ENCODE measurements at places on chromosomes 4 and X.

- DNase-seq = no peak
These were observed 185.9 kb downstream of the STK32B start for GRCh38 chr4:5237086-5237660.

DNA sequence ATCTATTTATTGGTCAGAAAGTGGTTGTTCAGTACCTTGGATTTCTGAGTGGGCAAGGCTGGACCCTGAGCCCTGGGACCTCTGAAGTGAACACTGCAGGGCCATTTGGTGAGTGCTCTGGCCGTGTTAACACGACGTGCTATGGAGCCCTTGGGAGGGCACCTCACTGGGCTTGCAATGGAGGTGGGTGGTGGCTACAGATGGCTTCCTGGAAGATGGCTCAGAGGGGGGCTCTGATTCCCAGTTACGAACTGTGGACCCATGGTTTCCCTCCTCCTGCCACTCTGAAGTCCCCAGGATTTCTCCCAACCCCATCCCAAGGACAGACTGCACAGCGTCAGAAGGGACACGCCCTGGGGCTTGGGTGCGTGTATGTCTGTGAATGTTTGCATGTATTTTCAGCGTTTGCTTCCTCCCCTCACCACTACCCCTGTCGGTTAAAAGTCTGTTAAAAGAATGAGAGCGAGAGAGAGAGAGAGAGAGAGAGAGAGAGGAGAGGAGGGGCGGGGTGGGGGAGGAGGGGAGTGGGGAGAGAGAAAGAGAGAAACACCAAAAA is 3.7 kb upstream of the RHOH start:
- DNase-seq = no peak

DNA sequence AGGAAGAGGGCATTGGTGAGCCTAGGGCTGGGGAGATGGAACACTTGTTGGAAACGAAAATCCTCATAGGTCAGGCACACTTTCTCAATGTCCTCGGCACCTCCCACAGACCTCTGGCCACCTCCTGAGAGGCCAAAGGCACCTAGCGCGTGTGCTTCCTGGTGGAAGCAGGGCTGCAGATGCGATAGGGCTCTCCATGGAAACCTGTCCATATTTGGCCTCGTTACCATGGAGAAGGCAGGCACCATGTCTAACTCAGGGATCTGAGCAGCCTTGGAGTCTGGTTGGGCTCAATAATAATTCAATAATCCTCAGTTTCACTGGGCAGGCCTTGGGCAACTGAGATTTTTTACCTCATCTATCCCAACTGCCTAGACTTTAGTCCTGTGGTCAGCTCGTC is 58.3 kb downstream of the RAI2 start:
- no peak for DNase-seq

- no peak for DNase-seq
These were observed at the start of gene ADH1C for GRCh38 chr4:99352602-99353537. Gene ADH1C (minus strand): TSS chr4:99352746. CDS start chr4:99352675, 71 bp downstream.

DNA sequence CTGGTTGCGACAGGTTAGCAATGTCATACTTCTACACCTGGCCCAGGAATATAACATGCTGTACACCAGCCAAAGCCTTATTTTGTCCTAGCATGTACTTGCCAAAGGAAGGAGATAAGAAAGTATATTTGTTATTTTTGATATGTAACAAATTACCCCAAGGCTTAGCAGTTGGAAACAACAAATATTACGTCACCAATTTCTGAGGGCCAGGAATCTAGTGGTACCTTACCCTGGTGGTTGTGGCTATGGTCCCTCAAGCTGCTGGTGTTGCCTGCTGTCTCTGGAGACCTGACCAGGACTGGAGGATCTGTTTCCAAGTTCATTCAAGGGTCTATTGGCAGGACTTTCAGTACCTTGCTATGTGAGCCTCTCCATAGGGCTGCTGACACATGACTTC is 135.5 kb upstream of the BANK1 start:
- DNase-seq = no peak

- no peak for DNase-seq
These were observed 53.9 kb upstream of the NOCT start for GRCh38 chr4:138961664-138962063.

DNA sequence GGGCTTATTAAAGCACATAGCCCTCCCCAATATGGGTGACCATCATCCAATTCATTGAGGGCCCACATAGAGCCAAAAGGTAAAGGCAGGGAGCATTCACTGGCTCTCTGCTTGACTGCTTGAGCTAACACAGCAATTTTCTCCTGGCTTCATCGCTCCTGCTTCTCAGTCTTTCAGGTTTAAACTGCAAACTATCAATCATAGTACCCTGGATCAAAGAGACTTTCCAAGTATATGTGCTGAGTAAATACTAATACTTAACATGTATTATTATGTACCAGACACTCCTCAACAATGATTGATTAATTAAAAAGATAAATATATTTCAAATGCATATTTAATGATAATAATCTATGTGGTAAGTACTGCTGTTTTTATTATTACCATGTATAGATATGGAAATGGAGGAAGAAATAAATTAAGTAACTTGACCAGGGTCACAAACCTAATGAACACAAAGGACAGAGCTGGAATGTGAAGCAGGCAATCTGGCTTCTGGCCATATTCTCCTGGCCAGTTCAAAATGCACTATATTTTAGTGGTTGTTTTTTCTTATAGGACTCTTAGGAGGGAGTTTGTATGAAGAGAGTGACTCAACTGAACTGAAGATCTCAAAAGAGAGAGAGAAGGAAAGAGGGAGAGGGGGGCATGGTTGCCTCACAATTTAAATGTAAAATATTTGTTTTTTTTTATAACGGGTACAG is 1197.3 kb downstream of the TECRL start:
- no peak for DNase-seq

- no peak for DNase-seq
These were observed 46.8 kb downstream of the ARAP2 start for GRCh38 chr4:36197501-36197900.

DNA sequence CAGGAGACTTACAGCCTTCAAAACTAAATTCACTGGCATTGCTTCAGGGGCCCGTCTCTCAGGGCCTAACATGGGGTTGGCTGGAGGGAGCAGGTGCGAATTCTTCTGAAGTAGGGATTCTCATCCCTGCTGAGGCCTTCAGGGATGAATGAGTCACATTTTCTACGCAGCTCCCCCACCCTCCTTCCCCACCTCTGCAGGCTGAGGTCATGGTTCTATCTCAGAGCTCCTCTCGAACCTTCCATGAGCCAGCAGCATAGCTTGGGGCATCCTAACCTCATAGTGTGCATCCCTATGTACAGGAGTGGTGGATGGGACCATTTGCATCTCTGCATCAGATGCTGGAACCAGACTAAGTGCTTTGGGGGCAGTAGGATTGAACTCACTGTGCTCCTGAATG is 309.2 kb downstream of the EVC2 start:
- DNase-seq = no peak

- DNase-seq = no peak
These were observed 20.1 kb upstream of the SASH3 start for GRCh38 chrX:129759576-129760061.

- DNase-seq = no peak
These were observed 3.0 kb upstream of the SLC25A6 start for GRCh38 chrX:1394731-1395501.

GRCh38 chr4:123359449-123360315 is 36.9 kb upstream of the SPRY1 start:
- DNase-seq = no peak

DNA sequence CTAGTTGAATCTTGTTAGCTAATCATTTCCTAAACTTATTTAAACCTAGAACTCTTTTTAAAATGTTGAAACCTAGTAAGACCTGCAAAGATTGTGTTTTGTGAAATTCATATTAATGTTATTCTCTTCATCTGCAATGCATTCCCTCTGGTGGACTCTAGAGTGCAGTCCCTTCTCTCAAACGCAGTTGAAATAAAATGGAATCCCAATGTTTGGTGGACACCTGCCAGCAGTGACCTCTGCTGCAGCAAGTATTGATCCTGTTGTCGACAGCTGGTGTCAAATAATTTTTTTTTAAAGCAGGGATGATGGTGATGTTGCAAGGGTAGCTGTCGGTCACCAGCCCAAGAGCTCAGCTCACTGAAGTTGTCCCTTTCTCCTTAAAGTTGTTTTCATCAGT is 492.0 kb downstream of the ZIC3 start:
- DNase-seq = no peak

DNA sequence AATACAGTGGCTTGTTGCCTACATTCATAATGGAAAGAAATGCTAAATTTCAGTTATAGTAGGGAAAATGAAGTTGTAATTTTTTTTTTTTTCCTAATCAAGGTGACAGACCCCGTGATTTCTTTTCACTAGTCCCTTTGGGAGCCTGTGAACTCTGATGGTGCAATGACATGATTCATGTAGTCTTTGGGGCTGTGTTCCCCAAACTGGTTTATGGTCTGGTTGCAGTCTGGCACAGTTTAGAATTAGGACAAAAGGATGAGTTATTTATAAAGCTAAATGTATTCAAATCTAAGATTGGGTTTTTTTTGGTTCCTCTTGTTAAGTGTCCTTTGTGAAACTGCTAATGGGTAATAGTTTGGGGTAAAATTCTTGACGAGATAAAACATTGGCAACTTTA is 66.0 kb downstream of the REPS2 start:
- no peak for DNase-seq

DNA sequence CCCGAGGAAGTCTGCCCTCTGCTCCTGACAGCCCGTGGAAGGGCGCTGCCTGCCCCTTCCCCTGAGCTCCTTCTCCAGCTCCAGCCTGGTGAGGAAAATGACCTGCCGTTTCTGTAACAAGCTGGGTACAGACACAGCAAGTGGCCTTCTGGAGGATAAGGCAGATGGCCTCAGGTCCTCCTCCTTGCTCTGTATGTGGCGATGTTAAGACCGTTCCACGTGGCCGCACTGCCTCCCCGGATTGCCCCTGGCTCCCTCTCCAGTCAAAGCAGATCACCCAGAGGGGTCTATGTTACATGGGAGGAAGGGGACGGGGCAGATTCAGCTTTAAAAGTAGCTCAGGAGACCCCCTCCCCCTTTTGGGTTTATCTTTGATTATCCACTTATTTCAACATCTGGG is 80.3 kb upstream of the GATB start:
- DNase-seq = no peak

DNA sequence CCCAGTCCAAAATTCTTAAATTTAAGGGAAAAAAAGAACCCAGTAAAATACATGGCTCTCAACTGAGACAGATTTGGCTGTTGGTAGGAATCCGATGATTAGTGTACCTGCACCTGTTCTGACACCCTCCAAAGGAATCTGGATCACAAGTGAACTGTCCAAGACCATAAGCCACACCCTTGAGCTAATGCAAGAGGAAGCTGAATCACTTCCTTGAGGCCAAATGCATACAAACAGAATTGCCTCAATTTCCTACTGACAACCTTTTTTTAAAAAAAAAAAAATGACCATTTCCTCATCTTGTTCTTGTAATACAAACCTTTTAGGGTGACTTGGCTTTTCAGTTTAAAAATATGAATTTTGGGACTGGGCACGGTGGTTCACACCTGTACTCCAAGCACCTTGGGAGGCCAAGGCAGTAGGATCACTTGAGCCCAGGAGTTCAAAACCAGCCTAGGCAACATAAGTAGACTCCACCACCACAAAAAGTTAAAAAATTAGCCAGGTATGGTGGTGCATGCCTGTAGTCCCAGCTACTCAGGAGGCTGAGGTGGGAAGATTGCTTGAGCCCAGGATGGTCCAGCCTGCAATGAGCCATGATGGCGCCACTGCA is 10.7 kb upstream of the FBXL5 start:
- no peak for DNase-seq

- no peak for DNase-seq
These were observed 81.8 kb upstream of the NAP1L5 start for GRCh38 chr4:88779431-88779830.

DNA sequence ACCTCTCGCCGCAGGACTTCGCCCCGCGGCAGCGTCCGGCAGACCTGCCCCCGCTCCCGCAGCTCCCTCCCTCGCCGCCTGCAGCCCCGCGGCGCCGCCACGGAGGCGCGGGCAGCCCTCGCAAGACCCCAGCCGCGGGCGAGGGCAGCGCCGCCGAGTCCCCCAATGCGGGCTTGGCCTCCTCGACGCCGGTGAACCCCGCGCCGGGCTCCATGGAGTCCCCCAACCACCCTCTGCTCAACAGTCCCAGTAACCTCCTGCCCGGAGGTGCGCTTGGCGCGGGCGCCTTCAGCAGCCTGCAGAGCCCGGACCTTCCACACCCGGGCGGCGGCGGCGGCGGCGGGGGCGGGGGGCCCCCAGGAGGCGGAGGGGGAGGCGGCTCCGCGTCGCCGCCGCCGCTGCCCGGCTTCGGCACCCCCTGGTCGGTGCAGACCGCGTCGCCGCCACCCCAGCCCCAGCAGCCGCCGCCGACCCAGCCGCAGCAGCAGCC is 1.2 kb downstream of the CPEB2 start:
- peak; percentile 2 for DNase-seq

- DNase-seq = no peak
These were observed 242.5 kb upstream of the PUDP start for GRCh38 chrX:7390441-7390840.

GRCh38 chr4:101500742-101501141 is 153.4 kb upstream of the PPP3CA start:
- no peak for DNase-seq

DNA sequence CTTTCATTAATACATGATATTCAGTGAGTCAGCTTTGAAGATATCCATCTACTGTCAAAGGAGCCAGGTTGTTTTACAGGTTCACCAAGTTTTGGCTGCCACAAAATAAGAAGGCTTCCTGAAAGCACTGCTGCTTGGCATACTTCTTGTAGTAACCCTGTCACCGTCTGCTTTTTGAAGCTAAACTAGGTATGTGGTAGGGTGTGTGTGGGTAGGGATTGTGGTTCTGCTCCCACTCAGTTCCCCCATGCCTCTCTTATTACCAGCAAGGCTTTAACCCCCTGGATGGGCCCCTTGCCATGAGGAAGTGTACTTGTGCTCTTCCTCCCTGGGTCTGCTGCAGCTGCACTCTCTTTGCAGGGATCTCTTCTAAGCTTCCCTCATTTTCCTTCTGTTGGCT is 191.2 kb downstream of the BANK1 start:
- DNase-seq = no peak

DNA sequence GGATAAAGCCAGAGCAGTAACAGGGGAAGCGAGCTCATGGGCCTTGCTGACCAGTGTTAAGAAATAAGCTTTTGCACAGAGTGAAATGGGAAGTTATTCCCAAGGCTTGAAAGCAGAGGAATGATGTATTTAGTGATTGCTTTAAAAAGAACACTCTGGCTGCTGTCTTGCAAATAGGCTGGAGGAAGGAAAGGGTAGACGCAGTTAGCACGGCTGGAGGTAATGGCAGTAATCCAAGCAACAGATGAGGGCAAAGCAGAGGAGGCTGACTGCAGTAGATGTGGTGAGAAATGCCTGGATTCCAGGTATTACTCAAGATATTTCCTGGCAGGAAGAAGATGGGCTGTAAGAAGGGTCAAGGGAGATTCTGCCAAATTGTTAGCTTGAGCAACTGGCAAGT is 1342.3 kb upstream of the AGA start:
- DNase-seq = no peak

DNA sequence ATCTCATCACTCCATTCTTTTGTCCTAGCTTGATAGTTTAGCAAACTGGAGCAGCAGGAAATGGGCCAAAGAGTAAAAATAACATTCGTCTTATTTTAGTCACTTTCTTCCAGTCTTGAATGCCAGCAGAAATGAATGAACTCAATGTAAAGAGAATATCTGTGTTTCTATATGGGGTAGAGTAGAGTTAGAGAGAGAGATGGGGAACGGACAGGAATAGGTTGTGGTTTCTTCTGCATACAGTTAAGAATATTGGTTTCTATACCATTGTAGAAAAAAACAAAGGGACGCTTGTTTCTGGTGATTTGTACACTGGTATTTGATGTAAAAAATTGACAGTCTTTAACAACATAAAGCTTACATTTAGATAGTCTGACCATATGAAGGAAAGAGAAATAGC is 8.9 kb downstream of the GPR174 start:
- no peak for DNase-seq

- DNase-seq = no peak
These were observed 76.1 kb upstream of the STS start for GRCh38 chrX:7071390-7071789.
